ENCODE measurements at places on chromosomes 3 and 15.

GRCh38 chr3:52278510-52279069 lies at the start of gene WDR82:
Gene WDR82, minus strand, starts transcription at chr3:52278649. Its CDS starts 288 bp downstream, at chr3:52278361.
- DNase-seq: peak; percentile 89

DNA sequence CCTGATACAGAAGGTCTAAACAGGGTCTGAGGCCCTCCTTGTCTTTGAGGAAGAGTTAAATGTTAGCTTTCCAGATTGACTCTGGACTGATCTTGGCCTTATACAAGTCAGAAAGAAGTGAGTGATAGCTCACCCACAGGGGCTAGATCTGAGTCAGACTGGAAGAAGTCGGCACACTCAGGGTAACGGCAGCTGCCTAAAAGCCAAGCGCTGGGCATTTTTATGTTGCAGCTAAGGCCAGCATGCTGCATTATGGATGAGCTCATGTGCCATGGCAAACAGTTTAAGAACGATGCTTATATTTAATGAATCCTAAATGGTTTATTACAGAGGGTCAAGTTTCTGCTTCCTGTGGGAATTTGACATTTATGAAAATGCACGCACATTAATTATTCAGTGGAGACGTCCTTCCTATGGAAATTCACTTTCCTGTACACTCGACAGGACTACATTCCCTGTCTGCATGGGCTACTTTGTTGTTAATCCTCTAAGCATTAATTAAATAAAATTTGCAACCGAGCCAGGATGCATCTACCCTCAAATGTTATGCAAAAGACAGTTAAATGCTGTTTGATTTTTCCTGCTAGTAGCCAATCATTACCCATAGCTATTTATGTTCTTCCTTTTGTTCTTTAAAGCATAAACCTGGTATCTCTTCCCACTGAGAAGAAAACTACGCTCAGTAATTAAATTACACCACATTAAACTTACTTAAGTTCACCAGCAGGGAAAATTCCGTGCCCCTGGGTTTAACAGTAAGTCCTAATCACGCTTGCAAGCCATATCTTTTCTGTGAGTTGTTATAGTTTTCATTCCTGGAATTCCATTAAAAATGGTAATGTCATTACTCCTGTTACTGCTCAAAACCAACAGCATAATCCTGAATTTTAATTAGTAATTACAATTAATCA lies 762.7 kb upstream of the CFAP20DC start:
- DNase-seq: peak; percentile 53

- no peak for DNase-seq
These were observed 29.6 kb downstream of the SH3GL3 start for GRCh38 chr15:83476708-83477107.

GRCh38 chr3:166580561-166580960 lies 743.3 kb upstream of the BCHE start:
- no peak for DNase-seq

- DNase-seq: no peak
These were observed 104.3 kb upstream of the MEIS2 start for GRCh38 chr15:37204692-37205091.

DNA sequence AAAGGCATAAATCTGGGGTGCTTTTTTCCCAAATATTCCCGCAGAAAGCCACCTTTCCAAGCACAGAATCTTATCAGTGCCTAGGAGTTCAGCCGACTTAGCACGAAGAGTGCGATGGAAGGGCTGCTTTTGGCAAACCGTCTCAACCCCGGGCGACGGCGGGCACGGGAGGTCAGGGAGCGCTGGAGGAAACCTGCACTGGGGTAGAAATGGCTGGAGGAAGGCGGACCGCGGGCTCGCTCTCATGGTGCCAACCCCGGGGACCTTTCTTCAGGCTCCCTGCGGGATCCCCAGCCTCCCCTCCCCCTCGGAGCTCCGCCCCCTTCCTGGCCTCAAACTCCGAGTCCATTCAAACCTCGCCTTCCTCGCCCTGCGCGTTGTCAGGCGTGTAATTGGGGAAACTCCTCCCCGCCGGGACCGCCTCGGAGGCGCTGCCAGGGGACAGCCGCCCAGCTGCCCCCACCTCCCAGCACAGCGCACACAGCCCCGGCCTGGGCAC lies at the start of gene GABRG3:
TSS of gene GABRG3 (plus strand) at position 470 of the 499 bp plus-strand sequence.
- DNase-seq: no peak

- no peak for DNase-seq
These were observed 51.0 kb upstream of the USP3 start for GRCh38 chr15:63453186-63453905.

- no peak for DNase-seq
These were observed 92.6 kb upstream of the STT3B start for GRCh38 chr3:31439890-31440750.

DNA sequence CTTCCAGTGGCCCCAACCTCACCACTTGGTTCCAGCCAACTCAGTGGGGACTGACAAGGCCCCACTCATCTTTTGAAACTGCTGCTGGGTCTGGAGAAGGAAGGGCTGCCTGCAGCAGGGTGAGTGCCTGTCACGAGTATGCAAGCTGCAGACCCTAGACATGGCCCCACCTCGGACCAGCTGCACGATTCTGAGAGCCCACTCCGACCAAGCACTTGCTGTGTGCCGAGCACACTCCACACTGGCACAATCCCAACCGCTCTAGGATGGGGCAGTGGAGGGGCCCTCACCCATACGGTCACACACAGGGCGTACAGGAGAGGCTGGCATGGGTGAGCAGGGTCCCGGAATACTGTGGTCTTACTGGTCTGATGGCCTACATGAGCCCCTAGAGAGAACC lies 8.0 kb upstream of the PLXND1 start:
- DNase-seq: no peak

- no peak for DNase-seq
These were observed 4.9 kb downstream of the ZBTB38 start for GRCh38 chr3:141373232-141373631.

- DNase-seq: peak; percentile 97
These were observed 155.2 kb upstream of the UBE2E1 start for GRCh38 chr3:23650371-23651140.

GRCh38 chr3:71142441-71143161 lies 440.9 kb downstream of the FOXP1 start:
- DNase-seq: peak; percentile 34

GRCh38 chr15:78023081-78023665 lies 54.3 kb downstream of the TBC1D2B start:
- no peak for DNase-seq

- peak; percentile 21 for DNase-seq
These were observed 841.3 kb downstream of the ROBO1 start for GRCh38 chr3:78926523-78926922.

DNA sequence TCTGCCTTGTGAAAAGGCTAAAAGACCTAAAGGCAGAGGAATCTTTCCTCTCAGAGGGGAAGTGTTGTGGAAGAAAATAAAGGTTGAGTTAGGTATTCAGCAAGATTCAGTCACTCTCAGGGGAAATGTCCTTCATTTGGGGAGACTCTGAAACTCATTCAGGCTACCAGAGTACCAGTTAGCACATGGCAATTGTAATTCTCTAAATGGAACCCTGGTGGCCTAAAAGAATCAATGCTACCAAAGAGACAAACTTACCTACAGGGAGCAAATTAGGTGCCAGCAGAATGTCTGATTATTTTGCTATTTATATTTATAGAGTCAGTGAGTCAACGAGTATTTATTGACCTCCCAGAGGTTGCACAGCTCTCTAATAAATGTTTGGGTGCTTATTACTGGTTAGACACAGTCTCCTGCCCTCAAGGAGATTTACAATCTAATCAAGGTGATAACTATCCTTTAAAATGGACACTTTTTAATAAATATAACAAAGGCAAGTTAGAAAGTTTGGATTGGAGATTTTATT lies 33.9 kb upstream of the CDIN1 start:
- no peak for DNase-seq

DNA sequence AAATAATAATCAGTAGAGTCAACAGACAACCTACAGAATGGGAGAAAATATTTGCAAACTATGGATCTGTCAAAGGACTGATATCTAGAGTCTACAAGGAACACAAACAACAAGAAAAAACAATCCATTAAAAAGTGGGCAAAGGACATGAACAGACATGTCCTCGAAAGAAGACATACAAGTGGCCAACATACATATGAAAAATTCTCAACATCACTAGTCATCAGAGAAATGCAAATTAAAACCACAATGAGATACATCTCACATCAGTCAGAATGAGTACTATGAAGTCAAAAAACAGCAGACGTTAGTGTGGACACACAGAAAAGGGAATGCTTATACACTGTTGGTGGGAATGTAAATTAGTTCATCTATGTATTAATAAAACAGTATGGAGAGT lies 33.7 kb downstream of the SLC2A2 start:
- DNase-seq: peak; percentile 35

- peak; percentile 20 for DNase-seq
These were observed 219.3 kb downstream of the SLC9A9 start for GRCh38 chr3:143628971-143629370.

GRCh38 chr15:70133296-70133695 lies 35.6 kb upstream of the TLE3 start:
- DNase-seq: no peak

DNA sequence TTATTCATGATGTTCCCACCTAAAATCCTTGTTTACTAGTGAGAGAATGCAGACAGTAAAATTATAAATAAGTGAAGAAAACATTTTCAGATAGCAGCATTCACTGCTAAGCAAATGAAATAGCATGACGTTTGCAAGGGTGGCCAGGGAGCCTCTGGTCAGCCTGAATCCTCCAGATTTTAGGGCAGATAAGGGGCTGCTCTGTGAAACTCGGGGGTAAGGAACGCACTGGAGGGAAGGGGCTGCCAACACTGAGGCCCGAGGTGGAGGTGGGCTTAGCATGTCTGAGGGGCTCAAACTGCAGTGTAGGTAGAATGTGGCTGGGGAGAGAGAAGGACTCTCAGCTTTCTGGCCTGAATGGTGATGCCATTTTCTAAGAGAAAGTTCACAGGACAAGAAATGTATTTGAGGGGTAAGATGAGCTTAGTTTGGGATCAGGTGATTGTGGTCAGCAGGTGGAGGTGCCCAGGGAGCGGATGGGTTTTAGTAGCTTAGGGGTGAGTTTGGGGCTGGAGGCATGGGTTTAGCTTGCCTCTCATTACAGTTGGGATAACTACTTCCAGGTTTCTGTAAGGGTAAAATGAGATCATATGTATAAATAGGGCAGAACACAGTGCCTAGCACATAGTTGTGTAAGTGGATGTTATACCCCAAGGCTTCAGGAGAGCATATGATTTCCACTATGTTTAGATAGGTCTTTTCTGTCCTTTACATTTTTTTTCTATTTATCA lies 20.5 kb downstream of the GPR171 start:
- no peak for DNase-seq

DNA sequence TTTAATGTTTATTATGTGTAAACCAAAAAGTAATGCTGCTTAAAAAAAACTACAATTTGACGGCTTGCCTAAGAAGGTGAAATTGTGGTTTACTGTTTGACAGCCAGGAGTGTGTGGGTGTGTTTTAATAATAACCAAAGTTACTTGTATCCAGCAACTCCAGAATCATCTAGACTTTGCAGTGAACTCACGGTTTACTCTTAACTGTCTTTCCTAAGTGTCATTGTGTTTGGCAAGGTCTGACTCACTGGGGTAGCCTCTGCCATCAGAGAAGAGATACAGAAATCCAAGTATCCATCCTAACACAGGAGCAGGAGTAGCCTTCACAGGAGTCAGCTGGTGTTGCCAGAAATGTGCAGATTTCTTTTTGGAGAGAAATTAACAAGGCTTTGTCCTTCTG lies 151.1 kb downstream of the CTNNB1 start:
- peak; percentile 12 for DNase-seq

GRCh38 chr3:141294301-141294700 lies 62.7 kb downstream of the PXYLP1 start:
- no peak for DNase-seq

DNA sequence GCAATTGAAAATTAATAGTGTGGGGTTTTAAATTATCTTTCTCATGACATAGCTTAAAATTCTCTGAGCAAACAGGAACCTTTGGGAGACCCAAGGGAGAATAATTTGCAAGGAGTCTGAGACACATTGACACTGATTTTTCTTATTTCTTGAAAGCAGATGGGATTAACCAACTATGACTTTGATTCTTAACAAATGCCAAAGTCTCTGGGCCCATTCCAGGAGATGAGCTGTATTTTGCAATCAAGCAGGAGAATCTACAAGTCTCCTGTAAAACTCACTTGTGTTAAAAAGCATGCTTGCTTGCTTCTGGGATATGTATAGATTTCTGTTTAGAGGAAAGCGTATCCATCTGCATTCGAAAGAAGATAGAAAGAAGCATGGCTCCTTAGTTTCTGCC lies 71.3 kb upstream of the STT3B start:
- DNase-seq: no peak

DNA sequence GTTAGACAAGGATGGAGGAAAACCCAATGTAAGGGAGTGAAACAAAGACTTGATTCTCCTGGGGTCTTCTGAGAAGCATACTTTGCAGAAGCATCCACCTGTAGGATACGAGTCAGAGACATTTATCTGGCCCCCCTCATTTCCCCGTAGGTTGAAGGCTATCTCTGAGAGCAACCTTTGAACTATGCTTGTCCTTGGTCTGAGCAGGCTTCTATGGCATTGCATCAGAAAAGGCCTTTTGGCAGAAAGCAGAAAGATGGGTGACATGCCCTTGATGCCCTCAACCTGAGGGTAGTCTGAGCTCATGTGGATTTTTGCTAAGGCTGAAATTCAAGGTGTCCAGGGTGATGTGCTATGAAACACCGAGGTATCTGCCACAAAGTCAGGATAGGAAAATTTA lies 131.6 kb upstream of the SGO1 start:
- no peak for DNase-seq

- no peak for DNase-seq
These were observed 62.7 kb upstream of the BLM start for GRCh38 chr15:90654233-90655136.

- peak; percentile 56 for DNase-seq
These were observed 482.6 kb upstream of the TPRG1 start for GRCh38 chr3:188689101-188689574.

Data from IMR-90 (cell line).